ENCODE measurements at places on chromosomes 5 and 9. TPM values are rescaled to one million over a fixed set of nuclear protein-coding genes. Genes with fewer than 3 reads are reported as not detected.

The KIF12 gene
- total RNA-seq: not detected

DNA sequence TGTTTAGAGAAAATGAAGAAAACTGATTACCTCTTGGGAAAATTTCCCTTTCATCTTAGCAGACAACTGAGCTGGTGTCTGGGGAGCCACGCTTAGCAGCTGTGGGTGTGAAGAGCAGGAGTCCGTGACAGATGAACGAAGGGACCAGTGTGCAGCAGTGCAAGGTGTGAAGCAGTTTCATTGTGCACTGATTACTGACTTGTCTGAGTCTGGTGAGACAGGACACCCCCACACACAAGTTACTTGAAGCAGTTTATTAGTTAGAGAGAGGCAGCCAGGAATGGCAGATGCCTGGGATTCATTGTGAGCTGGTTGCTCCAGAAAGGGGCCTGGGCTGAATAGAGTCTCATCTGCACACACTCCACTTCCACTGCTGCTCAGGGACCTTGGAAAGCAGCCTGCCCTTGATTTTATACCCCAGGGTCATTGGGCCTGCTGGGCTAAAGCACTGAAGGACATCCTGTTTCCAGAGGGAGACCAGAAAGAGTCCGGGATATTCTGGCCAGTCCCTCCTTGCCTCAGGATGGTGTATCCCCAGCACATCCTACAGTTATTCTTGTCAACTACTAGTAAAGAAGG lies 47.4 kb downstream of the FBXL7 start:
- H3K27me3 ChIP-seq: no peaks in the 10 kb centered on the region
- no peak for DNase-seq
- no peak overlapping the region for H3K27ac ChIP-seq
- H3K36me3 ChIP-seq: no peaks in the 10 kb centered on the region
- H3K4me1 ChIP-seq: no peaks in the 10 kb centered on the region

The TAF11L5 gene
- not detected for total RNA-seq

The COL23A1 gene
- not detected for total RNA-seq

DNA sequence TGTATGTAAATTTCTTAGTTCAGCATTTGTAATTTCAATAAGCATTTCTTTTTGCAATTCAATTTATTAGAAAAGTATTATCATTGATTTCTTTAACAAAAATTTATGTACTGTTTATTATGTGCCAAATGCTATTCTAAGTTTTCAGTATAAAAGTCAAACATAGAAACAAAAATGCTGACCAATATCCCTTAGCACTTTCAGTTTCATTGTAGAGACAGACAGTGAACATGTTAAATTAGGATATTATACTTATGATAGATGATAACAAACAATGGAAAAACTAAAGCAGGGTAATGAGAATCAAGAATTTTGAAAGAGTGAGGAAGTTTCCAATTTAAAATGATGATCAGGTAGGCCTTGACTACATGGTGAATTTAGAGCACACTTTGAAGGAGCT lies 1106.0 kb downstream of the TAF11L14 start:
- peaks cover 28% of the 10 kb centered on the region for H3K36me3 ChIP-seq
- no peaks in the 10 kb centered on the region for H3K27me3 ChIP-seq
- H3K4me1 ChIP-seq: peaks cover 59% of the 10 kb centered on the region
- no peak for DNase-seq
- no peak overlapping the region for H3K27ac ChIP-seq

DNA sequence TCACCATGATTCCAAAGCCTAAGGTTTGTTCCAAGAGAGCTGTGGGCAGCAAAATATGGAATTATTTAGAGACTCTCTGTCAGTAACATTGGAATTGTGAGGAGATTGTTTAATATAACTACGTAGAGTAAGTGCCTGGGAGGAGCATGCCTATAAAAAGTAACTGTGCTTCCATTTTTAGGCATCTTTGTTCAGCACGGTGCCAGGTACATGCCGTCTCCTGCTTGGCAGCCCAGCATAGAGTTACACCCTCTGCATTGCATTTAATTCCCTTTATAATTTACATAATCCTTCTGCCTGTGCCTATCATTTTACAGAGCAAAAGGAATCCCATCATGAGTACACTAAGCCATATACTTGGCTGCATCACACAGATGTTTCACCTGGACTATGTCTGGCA lies 32.1 kb upstream of the ALDH1A1 start:
- no peaks in the 10 kb centered on the region for H3K36me3 ChIP-seq
- no peak overlapping the region for H3K4me3 ChIP-seq
- H3K4me1 ChIP-seq: no peaks in the 10 kb centered on the region
- H3K27ac ChIP-seq: no peak overlapping the region
- DNase-seq: no peak
- no peaks in the 10 kb centered on the region for H3K27me3 ChIP-seq

GRCh38 chr5:80507663-80508062 lies 19.8 kb downstream of the FAM151B start:
- H3K27me3 ChIP-seq: no peaks in the 10 kb centered on the region
- no peak for DNase-seq
- H3K27ac ChIP-seq: no peak overlapping the region
- no peaks in the 10 kb centered on the region for H3K36me3 ChIP-seq

The PDCD1LG2 gene
- total RNA-seq: 0.43 TPM

The AHRR gene
- 15.1 TPM for total RNA-seq

GRCh38 chr9:101993771-101994170 lies 255.3 kb upstream of the GRIN3A start:
- no peaks in the 10 kb centered on the region for H3K4me1 ChIP-seq
- no peak for DNase-seq
- H3K27me3 ChIP-seq: no peaks in the 10 kb centered on the region
- no peak overlapping the region for H3K4me3 ChIP-seq
- no peaks in the 10 kb centered on the region for H3K36me3 ChIP-seq
- no peak overlapping the region for H3K27ac ChIP-seq

DNA sequence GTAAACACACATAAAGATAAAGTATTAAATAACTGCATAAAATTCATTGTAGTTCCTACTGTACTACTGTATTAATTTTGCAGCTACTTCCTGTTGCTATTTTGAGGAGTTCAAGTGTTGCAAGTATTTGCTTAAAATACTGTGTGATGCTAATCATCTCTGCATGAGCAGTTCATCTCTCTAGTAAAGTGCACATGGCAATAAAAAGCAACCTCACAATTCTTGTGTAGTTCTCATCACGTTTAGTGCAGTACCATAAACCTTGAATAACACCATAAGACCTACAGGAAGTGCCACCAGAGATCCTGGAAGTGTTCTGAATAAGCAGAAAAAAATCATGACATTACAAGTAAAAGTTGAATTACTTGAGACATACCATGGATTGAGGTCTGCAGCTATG lies 34.6 kb downstream of the CPLANE1 start:
- DNase-seq: no peak
- H3K4me1 ChIP-seq: peaks cover 4% of the 10 kb centered on the region
- H3K27ac ChIP-seq: no peak overlapping the region
- H3K36me3 ChIP-seq: peaks cover 18% of the 10 kb centered on the region
- H3K4me3 ChIP-seq: no peak overlapping the region
- H3K27me3 ChIP-seq: no peaks in the 10 kb centered on the region

GRCh38 chr5:150192462-150192861 lies 2.6 kb downstream of the SLC6A7 start:
- H3K36me3 ChIP-seq: no peaks in the 10 kb centered on the region
- H3K27me3 ChIP-seq: peaks cover 16% of the 10 kb centered on the region
- no peaks in the 10 kb centered on the region for H3K4me1 ChIP-seq
- no peak overlapping the region for H3K27ac ChIP-seq
- no peak for DNase-seq

DNA sequence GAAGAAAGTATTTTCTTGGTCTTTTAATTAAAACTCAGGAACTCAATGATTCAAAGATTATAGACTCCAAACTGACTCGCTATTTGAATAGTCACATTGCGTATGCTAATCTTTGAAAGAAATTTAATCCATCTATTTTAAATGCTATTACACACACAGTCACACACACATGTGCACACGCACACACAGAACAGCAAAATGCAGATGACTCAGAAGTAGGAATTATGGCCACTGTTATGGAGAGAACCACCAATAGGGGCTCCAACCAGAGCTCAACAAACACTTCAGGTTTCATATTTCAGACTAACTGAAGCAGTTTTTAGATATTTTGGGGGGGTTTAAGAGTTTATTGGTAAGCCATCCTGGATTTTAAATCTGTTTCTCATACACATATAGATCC lies 1917.9 kb downstream of the EFNA5 start:
- H3K36me3 ChIP-seq: no peaks in the 10 kb centered on the region
- no peaks in the 10 kb centered on the region for H3K27me3 ChIP-seq
- H3K4me1 ChIP-seq: no peaks in the 10 kb centered on the region
- no peak overlapping the region for H3K27ac ChIP-seq

The PCDHGC4 gene
- not detected for total RNA-seq

The ARL14EPL gene
- total RNA-seq: not detected

The CXCL14 gene
- not detected for total RNA-seq

- no peak overlapping the region for H3K27ac ChIP-seq
- DNase-seq: no peak
- H3K36me3 ChIP-seq: peaks cover 5% of the 10 kb centered on the region
- H3K4me3 ChIP-seq: no peak overlapping the region
- no peaks in the 10 kb centered on the region for H3K27me3 ChIP-seq
Measured at GRCh38 chr9:20692554-20692953, 8.5 kb downstream of the FOCAD start.

GRCh38 chr9:137191691-137192447 lies 3.4 kb downstream of the SSNA1 start:
- no peak for DNase-seq
- no peaks in the 10 kb centered on the region for H3K27me3 ChIP-seq
- H3K4me1 ChIP-seq: peaks cover 17% of the 10 kb centered on the region
- no peak overlapping the region for H3K4me3 ChIP-seq
- no peak overlapping the region for H3K27ac ChIP-seq

- no peak for DNase-seq
- no peaks in the 10 kb centered on the region for H3K36me3 ChIP-seq
- no peak overlapping the region for H3K4me3 ChIP-seq
- peaks cover 2% of the 10 kb centered on the region for H3K27me3 ChIP-seq
- H3K4me1 ChIP-seq: no peaks in the 10 kb centered on the region
Measured at GRCh38 chr9:78615372-78615771, 318.4 kb downstream of the PSAT1 start.

The MSANTD3 gene
- 21.6 TPM for total RNA-seq

DNA sequence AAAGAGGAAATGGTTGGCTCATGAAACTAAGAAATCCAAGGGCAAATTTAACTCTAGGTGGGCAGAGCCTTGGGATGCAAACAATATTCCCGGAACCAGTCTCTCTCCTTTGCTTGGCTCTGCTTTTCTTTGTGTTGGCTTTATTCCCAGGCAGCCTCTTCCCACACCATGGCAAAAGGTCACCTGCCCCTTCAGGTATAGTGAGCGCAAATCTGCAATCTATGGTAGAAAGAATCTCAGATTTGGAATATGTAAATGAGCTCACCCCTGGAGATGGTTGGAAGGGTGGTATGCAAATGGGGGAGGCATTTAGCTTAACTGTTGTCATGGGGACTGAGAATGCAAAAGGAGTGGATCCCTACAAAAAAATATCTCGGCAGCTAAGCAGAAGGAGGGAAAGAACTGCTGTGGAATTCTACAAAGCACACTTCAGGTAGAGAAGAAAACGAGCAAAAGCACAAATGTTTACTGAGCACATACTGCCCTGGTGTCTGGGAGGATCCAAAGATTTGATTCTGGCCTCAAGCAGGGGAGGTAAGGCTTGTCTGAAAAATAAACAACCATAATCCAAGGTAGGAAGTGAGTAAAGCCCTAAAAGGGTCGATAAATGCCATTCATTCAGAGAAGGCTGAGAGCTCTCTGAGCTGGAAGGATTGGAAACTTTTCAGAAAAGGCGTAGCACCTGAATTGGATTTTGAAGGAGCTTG lies 139.7 kb downstream of the TLE1 start:
- peaks cover 1% of the 10 kb centered on the region for H3K27me3 ChIP-seq
- H3K36me3 ChIP-seq: no peaks in the 10 kb centered on the region
- DNase-seq: no peak
- H3K4me1 ChIP-seq: no peaks in the 10 kb centered on the region
- no peak overlapping the region for H3K27ac ChIP-seq
- H3K4me3 ChIP-seq: no peak overlapping the region

The GPX3 gene
- not detected for total RNA-seq

DNA sequence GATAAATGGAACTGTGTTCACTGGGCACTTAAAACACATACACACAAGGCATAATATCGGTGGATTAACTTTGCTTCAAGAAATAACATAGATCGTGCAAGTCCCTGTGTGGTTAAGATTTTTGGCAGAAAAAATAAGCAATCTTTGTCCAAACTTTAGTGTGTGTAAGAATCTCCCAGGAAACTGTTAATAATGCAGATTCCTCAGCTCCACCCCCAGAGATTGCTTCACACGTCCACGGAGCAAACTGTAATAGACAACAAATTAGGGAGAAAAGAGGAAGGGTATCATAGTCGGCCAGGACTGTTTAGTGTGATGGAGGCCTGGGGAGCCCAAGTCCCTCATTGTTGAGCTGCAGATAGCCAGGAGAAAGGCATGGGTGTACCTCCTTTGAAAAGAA lies 84.8 kb downstream of the PJA2 start:
- DNase-seq: no peak
- H3K4me1 ChIP-seq: no peaks in the 10 kb centered on the region
- peaks cover 2% of the 10 kb centered on the region for H3K36me3 ChIP-seq
- no peak overlapping the region for H3K4me3 ChIP-seq
- H3K27ac ChIP-seq: no peak overlapping the region
- H3K27me3 ChIP-seq: no peaks in the 10 kb centered on the region

The HINT1 gene
- 298 TPM for total RNA-seq

The SERF1B gene
- total RNA-seq: 10.3 TPM

DNA sequence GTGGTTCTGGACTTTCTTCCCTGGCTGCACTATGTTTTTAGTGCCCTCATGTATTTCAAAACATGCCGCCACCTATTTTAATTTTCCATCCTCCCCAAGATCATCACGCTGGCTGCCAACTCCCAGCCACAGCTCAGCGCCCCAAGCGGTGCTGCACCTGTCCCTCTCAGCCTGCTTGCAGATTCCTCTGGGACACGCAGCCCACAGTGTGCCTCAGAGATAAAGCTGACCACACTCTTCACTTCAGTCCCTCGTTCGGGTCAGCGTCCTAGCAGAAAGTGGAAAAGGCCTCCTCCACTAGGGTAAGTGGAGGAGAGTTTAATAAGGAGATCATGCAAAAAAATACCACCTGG lies 56.2 kb upstream of the CKS2 start:
- no peaks in the 10 kb centered on the region for H3K27me3 ChIP-seq
- no peaks in the 10 kb centered on the region for H3K4me1 ChIP-seq
- H3K36me3 ChIP-seq: no peaks in the 10 kb centered on the region
- DNase-seq: no peak
- no peak overlapping the region for H3K27ac ChIP-seq

GRCh38 chr5:150946351-150946905 lies 41.6 kb upstream of the ZNF300 start:
- H3K4me3 ChIP-seq: no peak overlapping the region
- peaks cover 27% of the 10 kb centered on the region for H3K27me3 ChIP-seq
- peak; percentile 9 for DNase-seq
- H3K36me3 ChIP-seq: peaks cover 16% of the 10 kb centered on the region

- H3K36me3 ChIP-seq: no peaks in the 10 kb centered on the region
- H3K27me3 ChIP-seq: peaks cover 2% of the 10 kb centered on the region
- DNase-seq: peak; percentile 36
- H3K4me1 ChIP-seq: no peaks in the 10 kb centered on the region
- H3K4me3 ChIP-seq: no peak overlapping the region
- no peak overlapping the region for H3K27ac ChIP-seq
Measured at GRCh38 chr5:173629628-173630027, 13.2 kb upstream of the BOD1 start.

- peaks cover 2% of the 10 kb centered on the region for H3K27me3 ChIP-seq
- no peak for DNase-seq
- no peaks in the 10 kb centered on the region for H3K4me1 ChIP-seq
- no peak overlapping the region for H3K4me3 ChIP-seq
- H3K27ac ChIP-seq: no peak overlapping the region
Measured at GRCh38 chr5:38715696-38716095, 130.1 kb upstream of the OSMR start.

The USP20 gene
- total RNA-seq: 48.5 TPM

The TXNDC8 gene
- total RNA-seq: not detected

The ANKRD34B gene
- 0.07 TPM for total RNA-seq

GRCh38 chr9:116662646-116663310 lies 24.3 kb upstream of the TRIM32 start:
- no peak overlapping the region for H3K27ac ChIP-seq
- no peak overlapping the region for H3K4me3 ChIP-seq
- DNase-seq: no peak
- no peaks in the 10 kb centered on the region for H3K36me3 ChIP-seq

All from activated CD4-positive, alpha-beta T cell treated with anti-CD3 and anti-CD28 coated beads for 36 hours (primary cell).